ENCODE measurements at places on chromosomes 1 and 21. TPM values are rescaled to one million over a fixed set of nuclear protein-coding genes. Genes with fewer than 3 reads are reported as not detected.
A peak's percentile ranks its signal among the peaks of the same experiment; 100 is the strongest.

Gene CELA2B
- not detected for polyA plus RNA-seq

Gene BNIPL
- polyA plus RNA-seq, result not detected

Gene OR2L8
- not detected for polyA plus RNA-seq

Gene RERE
- polyA plus RNA-seq, result 50.1 TPM

Gene OPTC
- not detected for polyA plus RNA-seq

Gene SMCP
- not detected for polyA plus RNA-seq

Gene GNG4
- polyA plus RNA-seq, result not detected

Gene BATF3
- not detected for polyA plus RNA-seq

GRCh38 chr1:183887826-183888819 lies 83.2 kb downstream of the RGL1 start:
- DNase-seq, result no peak

DNA sequence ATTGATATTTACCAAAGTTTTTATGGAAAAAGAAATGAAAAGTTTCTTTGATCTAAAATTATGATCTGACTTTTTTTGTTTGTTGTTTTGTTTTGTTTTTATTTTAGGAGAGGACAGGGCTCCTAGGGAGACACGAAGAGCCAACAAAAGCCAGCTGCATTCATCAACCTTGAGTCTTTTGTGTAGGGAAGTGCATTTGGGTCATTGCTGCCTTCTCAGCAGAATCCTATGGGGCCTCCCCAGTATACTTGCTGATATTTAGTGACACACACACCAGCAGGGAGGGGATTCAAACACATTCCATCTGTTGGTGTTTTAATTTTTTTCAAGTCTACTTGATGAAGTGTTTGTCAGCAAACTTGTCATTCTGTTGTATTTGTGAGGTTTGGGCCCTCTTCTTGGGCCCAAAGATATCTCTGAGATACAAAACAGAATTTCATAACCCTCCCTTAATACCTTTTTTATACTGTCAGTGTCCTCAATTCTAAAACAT lies 203.5 kb downstream of the NTNG1 start:
- no peak for DNase-seq

DNA sequence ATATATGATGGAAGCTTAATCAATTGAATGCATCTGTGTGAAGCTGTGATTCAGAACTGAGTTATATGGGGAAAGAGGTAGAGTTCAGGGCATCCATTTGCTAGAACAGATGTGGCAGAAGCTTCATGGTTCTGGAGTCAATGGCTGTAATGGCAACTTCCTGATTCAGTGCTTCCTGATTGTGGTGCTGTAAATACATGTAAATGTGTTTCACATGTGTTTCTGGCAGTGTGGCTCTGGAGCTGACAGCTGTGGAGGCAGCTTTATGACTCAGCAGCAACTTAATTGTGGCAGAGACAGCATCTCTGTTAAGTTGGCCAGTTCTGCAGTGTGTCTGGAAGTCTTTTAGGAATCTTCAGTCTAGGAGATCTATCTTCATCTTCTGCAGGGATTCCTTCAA lies 226.6 kb upstream of the ZRANB2 start:
- no peak for DNase-seq

DNA sequence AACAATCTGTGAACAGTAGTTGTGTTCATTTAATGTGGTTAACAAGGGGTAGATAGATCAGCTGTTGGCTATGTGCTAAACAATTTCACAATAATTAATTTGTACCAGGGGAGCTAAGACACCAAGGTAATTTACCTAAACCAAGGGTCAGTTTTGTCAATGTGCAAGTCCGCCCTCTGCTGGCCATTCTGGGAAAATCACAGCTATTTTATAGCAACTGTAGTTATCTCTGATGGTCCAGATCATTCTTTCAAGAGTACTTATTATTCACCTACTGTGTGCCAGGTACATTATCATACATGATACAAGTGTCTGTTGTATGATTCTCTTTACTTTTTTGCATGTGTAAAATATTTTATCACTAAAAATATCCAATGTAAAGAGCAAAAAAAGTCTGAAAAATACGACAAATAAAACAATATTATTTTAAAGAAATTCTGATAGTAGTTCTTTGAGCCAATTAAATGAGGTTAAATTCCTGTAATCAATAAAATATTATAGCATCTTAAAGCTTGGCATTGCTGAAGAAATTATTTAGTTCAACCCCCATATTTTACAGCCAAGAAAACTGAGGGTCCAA lies 312.3 kb upstream of the FAM78B start:
- peak; percentile 24 for DNase-seq

GRCh38 chr21:31347435-31348032 lies 3.5 kb upstream of the TIAM1 start:
- no peak for DNase-seq

- no peak for DNase-seq
These were observed 107.3 kb downstream of the NTMT2 start for GRCh38 chr1:170252851-170253579.

DNA sequence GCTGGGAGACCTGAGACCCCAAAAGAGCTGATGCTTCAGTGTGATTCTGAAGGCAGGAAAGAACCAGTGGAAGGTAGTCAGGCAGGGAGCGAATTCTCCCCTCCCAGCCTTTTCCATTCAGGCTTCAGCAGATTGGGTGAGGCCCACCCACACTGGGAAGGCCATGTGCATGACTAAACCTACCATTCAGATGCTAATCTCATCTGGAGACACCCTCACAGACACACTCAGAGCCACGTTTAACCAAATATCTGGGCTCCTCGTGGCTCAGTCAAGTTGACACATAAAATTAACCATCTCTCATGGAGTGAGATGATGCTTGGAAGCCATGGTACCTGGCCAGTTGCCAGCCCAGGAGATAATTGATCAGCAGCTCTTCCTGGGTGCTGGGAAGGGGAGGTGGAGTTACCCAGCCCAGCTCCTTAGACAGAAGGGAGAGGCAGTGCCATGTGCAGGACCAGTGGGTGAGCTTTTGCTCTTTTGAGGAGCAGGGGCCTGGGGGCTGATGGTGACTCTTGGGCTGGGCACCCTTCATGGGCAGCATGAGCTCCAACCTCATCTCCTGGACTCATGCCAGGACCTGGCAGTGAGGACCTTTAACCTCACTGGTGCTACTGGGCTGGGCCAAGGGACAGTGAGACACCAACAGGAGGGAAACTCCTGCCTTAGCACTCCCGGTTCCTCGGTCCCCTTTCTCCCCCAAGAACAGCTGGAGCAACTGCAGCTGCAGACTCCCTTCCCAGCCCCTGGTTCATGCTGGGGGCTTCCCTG lies 89.0 kb upstream of the ACTL8 start:
- no peak for DNase-seq

DNA sequence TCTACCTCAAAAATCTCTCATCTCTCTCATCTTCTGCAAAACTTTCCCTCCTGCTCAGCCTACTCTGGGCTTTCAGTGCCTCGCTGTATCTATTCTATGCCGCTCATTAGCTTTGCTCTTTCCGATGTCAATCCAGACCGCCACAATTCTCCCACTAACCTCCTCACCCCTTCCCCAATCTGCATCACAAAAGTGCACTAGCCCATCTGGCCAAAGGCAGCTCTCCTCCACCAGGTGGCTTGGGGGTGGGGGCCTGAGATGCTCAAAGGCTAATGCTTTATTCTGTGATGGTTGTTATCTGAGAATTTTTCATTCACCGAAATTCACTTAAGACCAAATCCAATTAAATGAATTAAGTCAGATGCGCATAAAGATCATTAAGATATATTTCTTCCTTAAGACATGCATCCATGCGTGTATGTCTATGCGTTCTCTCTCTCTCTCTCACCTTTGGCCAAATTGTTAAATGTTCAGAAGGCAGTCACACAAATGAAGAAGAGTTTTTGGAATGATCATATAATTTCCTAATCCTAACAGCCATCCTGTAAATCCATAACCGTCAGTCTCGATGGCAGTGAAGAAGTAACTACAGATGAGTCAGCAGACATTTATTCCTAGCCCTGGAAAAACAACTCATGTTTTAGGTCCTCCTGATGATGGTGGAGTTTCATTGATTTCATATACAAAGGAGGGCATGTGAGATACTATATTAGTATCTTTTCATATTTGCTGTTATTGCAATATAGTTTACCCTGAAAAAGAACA lies 111.3 kb downstream of the C1orf21 start:
- no peak for DNase-seq

GRCh38 chr1:205916541-205916940 lies 26.7 kb downstream of the SLC26A9 start:
- no peak for DNase-seq

DNA sequence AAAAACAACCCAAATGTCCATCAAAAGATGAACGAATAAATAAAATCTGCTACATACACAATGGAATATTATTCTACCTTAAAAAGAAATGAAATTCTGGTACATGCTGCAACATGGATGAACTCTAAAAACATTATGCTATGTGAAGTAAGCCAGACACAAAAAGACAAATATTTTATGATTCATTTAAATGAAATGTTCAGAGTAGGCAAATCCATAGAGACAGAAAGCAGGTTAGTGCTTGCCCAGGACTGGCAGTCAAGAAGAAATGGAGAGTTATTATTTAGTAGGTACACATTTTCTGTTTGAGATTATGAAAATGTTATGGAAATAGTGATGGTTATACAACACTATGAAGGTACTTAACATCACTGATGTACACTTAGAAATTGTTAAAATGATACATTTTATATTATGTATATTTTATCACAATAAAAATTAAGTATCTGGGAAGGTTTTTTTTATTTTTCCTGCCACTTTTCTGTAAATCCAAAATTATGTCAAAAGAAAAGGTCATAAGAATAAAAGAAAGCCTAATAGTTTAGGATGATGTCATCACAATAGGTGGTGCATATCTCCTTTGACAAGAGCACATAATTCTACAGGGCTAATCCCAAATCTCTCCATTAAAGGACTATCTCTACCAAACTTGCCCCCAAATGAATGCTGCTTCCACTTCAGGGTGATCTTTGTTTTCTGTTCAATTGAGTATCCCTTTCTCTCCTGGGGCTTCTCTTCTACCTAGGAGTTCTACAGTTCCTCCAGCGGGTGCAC lies 40.2 kb upstream of the FCER1A start:
- DNase-seq, result no peak

DNA sequence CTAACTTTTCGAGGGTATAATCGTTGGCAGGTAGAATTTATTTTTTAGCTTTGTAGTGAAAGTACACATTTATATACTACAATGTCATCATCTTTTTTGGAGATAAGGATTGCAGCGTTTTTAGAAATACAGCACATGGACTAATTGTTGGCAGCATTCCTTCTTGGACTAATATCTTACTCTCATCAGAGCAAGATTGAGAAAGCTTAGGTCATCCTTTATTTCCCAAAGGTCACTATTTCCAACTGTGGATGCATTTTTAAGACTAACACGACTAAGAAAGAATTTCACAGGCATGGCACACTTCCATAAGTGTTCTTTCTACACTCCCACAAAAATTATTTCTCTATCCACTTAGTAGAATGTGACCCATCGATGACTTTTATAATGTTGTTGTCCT lies 732.3 kb downstream of the NCAM2 start:
- no peak for DNase-seq

DNA sequence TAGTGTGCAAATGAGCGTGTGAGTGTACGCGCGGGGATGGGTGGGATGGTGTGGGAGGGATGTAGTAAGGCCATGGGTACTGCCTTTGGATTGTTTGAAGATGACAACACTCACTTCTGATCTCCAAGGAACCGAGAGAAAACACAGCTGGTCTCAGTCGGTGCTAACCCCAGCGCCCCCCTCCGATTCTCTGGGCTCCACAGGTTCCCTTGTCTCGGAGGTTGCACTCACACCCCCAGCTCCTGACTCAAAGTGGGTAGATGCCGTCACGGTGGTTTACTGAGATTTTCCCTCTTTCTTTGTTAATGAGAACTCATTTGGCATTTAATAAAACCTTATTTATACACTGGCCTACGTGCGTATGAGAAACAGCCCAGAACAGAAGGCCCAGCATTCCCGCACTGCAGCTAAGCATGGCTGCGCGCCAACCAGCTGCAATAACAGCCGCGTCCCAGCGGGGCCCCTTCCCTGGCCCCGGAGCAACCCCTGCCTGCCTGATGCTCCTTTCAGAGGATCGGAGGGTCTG lies 25.8 kb downstream of the ABCA4 start:
- DNase-seq, result no peak

DNA sequence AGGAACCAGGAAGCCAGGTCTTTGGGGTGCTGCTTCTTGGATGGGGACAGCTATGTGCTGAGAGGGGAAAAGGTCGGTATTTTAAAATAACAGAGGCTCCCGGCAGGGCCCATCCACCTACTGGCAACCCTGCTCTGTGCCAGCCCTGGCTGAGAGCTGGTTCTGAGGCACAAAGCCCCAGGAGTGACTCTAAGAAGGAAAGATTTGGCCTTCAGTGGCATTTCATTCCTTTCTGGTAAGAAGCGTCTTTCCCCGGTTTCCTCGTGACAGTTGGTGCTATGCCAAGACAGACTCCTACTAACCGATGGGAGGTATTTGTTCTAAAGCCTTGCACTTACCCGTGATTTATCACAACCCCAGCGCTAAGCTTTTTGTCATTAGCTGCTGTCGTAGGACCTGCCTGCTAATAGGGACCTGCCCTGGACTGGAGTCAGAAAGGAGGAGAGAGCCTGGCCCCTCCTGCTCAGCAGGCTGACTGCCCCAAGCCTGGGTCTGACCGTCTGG lies 123.1 kb upstream of the ADAR start:
- no peak for DNase-seq

- no peak for DNase-seq
These were observed at the start of gene NR1I3 for GRCh38 chr1:161238039-161238473. Gene NR1I3, minus strand, starts transcription at chr1:161238203. Its CDS starts 1,638 bp downstream, at chr1:161236565.

- DNase-seq, result no peak
These were observed at the start of gene S100A3 for GRCh38 chr1:153548722-153549688. Gene S100A3, minus strand, starts transcription at chr1:153549258. Its CDS starts 773 bp downstream, at chr1:153548485.

GRCh38 chr1:203268901-203269653 lies 36.2 kb upstream of the BTG2 start:
- DNase-seq, result peak; percentile 66

GRCh38 chr1:89630048-89630447 lies 2.9 kb upstream of the LRRC8C start:
- no peak for DNase-seq

GRCh38 chr1:59431566-59432294 lies 134.8 kb downstream of the FGGY start:
- no peak for DNase-seq

DNA sequence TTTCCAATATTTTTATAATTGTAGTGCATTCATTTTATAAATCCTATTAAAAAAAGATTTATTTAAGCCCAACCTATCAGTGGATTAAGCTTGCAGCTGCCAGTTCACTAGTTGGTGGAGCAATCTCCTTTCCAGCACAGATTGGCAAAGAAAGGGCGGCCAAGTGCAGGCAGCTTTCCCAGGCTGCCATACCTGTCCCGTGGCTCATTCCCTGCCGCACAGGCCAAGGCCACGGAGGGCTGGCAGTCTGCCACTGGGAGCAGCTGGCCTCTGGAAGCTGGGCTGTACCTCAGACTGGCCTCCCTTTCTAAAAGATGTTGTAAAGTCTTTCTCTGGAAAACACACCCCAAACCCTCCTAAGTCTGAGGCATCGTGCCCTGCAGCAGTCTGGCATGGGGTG lies 74.2 kb downstream of the SIM2 start:
- no peak for DNase-seq
